ENCODE measurements at places on chromosomes 12 and 14.

- no peak for DNase-seq
Observed at GRCh38 chr14:69041783-69042182, 62.7 kb upstream of the ACTN1 start.

- DNase-seq = no peak
Observed at GRCh38 chr14:98146416-98146815, 1125.6 kb downstream of the BCL11B start.

GRCh38 chr12:131190965-131191364, 237.3 kb downstream of the ADGRD1 start:
- DNase-seq = no peak

DNA sequence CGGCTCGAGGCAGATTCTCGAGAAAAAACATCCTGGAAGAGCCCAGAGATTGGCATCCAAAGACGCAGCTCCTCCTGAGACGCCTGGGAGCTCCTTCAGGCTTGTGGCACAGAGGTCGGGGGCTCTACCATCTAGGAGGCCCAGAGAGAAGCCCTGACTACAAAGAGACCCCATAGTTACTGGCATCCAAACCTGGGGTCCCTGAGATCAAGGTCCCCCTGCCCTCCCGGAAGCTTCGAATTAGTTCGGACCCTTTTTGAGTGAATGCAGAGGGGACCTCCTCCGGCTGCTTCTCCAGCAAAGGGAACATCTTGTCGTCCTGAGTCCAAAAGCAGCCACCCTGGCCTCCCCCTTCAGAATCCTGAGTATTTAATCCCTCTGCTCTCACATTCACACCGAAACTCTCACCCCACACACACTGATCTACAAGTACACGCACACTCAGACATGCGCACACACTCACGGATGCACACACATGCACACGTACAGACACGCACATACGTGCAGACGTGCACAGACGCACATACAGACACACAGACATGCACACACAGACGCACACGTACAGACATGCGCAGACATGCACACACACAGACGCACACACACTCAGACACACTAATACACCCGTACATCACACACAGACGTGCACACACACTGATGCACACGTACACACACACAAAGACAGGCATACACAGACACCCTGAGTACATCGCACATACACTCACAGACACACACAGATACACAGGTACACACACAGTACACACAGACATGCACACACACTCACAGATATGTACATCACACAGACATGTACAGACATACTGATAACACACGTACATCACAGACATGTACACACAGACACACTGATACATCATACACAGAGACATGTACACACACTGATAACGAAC, 5.9 kb downstream of the ZNF605 start:
- DNase-seq = no peak

- no peak for DNase-seq
Observed at GRCh38 chr14:68295316-68295816, 475.8 kb downstream of the RAD51B start.

DNA sequence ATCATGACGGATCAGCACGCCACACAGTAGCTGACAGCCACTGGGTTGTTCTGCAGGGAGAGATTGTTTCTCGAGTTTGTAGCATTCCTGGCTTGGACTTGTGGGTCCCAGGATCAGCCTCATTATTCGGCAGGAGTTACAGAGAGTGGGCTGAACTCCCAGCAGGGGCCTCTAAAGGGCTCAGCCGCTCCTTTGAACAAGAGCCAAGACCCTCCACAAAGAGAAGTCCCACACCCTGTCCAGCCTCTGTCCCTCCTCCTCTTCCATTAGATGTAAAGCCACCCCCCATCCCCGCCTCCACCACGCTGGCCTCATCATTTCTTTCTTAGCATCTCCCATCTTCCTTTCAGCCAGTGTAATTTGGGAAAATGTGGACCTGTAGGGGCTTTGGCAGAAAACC, 96.7 kb upstream of the HSPB8 start:
- DNase-seq = no peak

- no peak for DNase-seq
Observed at GRCh38 chr12:4032924-4033615, 159.9 kb upstream of the PARP11 start.

DNA sequence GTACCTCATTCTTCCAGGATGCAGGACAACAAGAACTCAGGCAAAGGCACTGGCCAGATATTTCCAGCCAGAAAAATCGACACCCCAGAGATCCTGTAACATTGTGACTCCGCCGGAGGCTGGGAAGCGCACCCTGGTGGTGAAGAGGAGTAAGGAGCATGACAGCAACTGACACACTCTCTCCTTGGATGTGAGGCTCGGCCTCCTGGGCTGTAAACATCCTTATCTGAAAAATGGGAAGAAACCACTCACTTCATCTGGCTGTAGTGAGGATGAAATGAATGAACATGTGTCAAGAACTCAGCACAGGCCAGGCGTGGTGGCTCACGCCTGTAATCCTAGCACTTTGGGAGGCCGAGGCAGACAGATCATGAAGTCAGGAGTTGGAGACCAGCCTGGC, 27.5 kb downstream of the TCHP start:
- peak; percentile 38 for DNase-seq

DNA sequence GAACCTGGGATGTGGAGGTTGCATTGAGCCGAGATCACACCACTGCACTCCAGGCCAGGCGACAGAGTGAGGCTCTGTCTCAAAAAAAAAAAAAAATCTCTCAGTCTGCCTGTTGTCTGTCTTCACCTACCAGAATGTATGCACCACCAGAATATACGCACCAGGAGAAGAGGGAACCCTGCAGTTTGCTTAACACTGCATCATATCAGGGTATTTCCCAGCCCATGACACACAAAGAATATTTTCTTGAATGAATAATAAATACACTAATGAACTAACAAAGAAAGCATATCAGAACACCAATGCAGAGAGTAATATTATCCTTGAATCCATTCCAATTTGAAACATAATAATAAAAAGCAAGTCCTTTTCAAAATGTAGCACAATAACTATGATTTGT, 44.2 kb upstream of the FOXN3 start:
- DNase-seq = no peak

- DNase-seq = peak; percentile 53
Observed at GRCh38 chr12:15590180-15590826, 198.9 kb downstream of the EPS8 start.

All from activated CD4-positive, alpha-beta T cell treated with anti-CD3 and anti-CD28 coated beads for 4 hours (primary cell).